ENCODE measurements at places on chromosomes 5 and 9.

DNA sequence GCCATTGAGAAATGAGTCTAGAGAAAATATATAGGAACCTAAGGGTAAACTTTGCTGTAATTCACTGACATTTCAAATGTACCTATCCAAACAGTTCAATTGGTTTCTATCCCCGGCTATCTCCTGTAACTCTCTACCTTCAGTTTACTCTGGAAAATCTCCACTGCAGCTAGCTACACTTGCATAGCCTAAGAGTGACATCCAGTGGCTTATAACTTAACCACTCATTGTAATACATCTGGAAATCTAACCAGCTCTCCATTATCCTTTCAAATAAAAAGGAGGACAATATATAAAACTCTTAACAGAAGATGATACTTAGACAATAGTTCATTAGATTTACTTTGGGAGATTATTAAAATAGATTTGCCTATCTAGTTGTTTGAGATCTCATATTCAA, 35.3 kb upstream of the SPDL1 start:
- DNase-seq, result no peak

DNA sequence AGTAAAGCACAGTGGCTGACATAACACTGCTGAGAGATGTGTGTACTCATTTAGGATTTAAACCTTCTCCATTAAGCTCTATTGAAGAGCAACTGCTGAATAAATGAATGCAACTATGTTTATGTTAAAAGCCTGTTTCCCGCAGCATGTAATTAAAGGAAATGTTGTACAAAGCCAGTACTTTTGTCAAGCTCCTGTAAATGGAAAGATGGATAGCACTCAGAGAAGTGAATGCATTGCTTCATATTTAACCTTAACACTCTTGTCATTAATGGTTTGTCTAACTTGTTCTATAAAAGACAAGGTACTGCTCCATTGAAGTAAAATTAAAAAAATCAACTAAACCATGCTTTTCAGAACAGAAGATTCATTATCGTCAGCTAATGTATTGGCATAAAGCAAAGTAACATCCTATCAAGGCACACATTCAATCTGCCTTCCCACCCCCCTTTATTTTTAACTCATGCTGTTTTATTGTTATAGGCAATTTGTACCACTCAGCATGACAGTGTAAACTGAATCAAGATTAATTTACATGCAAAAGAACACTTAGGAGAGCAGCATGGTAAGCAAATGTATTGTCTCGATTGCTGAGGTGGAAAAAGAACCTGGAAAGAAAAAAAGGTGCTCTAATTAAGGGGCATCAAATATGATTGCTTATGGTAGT, 240.9 kb upstream of the TBCA start:
- peak; percentile 100 for DNase-seq

DNA sequence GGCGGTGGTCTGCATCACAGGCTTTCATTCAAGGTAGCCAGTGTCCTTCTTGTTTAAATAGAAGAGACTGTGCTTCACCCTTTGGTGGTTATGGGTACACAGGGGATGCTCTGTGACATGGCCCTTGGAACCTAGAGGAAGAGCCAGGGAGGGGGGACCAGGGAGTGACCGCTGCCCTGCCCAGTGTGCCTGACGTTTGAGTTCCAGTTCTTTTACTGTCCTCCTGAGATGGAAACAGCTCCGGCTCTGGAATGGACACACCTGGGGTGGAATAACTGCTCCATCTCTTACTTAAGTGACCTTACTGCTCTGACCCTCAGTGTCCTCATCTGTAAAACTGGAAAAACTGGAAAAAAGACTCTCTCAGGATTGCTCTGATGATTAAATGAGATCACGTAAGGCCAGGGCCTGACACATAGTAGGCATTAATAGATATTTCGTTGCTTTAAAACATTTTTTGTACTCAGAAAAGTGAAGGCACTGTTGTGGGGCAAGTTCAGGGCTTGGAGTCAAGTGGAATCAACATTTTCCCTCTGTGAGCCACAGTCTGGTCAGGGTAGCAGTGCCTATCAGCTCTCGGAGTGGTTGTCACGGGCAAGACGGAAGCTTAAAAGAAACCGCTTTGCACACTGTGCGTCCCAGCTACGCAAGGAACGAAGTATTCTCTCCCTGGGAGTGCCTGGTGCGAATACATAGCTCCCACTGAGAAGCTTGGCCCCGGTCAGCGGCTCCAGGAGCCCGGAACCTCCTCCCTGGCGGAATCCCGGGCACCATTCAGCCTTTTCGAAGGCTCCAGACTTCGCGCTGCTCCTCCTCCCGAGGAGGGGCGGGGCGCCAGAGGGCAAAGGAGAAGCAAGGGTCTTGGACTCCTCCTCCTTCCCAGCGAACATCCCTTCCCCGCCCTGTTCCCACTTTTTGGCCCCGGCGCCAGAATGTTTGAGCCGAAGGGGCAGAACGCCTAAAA, 5.8 kb downstream of the POU4F3 start:
- DNase-seq, result no peak

DNA sequence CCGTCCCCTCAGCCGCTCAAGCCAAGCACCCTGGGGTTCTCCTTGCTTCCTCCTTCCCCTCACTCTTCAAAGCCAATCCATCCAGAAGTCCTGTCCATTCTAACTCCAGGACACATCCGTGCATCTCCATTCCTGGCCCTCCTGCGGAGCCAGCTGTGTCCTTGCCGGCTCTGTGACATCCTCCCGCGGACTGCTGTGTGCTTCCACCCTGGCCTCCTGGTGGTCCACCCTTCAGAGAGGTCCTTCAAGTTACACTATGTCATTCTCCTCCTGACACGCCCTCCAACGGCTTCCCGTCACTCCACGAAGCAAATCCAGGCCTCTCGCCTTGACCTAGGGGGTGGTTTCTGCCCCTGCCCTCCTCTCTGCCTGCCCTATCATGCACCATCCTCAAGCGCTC, 13.0 kb upstream of the SCGB3A1 start:
- DNase-seq, result no peak

- DNase-seq, result no peak
These were observed 104.2 kb downstream of the MEF2C start for GRCh38 chr5:88778736-88779135.

GRCh38 chr5:54704333-54704732, 186.8 kb downstream of the SNX18 start:
- DNase-seq, result no peak

DNA sequence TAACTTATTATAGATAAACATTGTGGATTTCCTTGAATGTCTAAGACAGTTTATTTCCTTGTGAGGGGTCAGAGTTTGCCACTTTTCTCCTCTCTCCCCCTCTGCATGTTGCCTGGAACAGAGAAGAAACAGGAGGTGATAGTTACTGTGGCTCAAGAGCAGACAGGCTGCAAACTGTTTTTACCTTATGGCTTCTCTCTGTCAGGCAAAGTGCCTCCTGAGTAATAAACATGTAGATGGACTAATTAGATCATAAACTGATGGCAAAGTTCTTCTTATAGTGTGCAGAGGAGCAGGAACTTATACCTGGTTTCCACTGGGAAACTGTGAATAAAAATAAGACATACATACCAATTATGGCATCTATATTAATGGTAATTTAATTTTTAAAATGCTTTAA, 133.1 kb upstream of the CDH12 start:
- no peak for DNase-seq

- DNase-seq, result no peak
These were observed 274.3 kb upstream of the ANKRD55 start for GRCh38 chr5:56507351-56507930.

All from NCI-H1436 treated with DMSO at 0.1 percent for 48 hours (cell line).